Esophagus muscularis mucosa (tissue), 4 donors: ENCODE measurements at places on chromosomes 3 and 15. TPM values are rescaled to one million over a fixed set of nuclear protein-coding genes. Genes with fewer than 3 reads are reported as not detected.

DNA sequence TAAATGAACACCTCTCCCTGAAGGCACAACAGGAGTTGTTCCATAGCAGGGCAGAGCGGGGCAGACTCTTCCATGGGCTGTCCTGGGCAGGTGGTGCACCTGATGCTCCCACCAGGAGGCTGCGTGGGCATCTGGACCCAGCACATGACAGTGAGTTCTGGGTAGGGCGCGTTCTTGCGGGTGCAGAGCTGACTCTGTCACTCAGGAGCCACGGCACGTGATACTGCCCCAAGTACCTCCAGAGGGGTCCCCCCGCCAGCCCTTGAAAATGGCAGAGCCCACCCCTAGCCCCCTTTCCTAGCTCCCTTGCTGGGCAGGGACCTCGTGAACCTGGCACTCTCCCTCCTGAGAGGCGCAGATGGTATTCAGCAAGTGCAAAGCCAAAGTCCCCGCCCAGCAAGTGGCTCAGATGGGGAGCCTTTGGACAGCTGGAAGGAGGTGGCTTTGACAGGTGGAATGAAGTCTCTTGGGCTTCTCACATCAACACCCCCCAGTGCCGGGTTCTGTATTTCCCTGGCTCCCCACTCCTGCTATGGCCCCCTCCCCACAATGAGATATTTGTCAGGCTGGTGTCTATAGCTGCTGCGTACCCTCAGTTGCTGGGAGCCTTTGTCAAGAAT lies 172.1 kb downstream of the TBC1D2B start:
- no peak for DNase-seq

DNA sequence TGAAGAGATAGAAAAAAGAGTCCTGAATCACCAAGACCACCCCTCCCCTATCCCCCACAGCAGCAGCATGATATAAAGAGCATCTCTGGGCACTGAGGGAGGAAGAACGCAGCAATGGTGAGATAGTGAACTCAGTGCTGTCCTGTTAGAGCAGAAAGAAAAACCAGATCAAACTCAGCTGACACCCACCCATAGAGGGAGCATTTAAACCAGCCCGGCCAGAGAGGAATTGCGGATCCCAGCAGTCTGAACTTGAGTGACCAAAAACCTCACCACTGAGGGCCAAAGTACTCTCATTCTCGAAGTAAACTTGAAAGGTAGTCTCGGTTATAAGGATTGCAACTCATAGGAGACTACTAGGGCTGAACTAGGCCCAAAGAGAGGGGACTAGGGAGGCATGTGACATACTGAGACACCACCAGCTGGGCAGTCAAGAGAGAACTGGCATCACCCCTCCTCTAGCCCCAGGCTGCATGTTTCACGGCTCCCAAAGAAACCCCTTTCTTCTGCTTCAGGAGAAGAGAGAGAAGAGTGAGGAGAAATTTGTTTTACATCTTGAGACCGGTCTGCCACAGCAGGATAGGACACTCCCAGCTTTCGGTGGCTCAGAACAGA lies 39.2 kb upstream of the TGFBR2 start:
- DNase-seq = no peak

The CYP1A2 gene
- total RNA-seq = not detected

The TXNRD3 gene
- total RNA-seq = 23.7 TPM

The GRAMD2A gene
- total RNA-seq = 0.33 TPM

DNA sequence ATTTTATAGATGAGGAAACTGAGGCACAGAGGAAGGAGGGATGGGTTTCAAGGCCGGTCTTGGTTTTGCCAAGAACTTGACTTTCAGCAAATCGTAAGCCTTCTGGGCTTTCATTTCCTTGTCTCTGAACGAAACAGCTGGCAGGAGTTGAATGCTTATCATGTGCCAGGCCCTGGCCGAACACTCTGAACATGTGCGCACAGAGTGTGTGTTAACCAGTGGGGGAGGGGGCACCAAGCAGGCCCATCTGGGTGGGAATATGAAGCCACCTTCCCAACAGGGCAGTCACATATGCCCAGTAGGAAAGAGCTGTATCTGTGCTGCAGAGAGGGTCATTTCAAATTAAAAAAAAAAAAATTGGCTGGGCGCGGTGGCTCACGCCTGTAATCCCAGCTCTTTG lies 29.3 kb downstream of the ZNF710 start:
- DNase-seq = no peak
